ENCODE measurements at places on chromosomes 12 and 14.

GRCh38 chr12:56007564-56008559 is 10.8 kb downstream of the SUOX start:
- H3K27ac ChIP-seq = no peak overlapping the region
- DNase-seq = peak; percentile 37
- peaks cover 2% of the 10 kb centered on the region for H3K36me3 ChIP-seq
- H3K4me3 ChIP-seq = peak overlapping the region; percentile 53

- H3K4me1 ChIP-seq = peaks cover 22% of the 10 kb centered on the region
- peak; percentile 83 for DNase-seq
- H3K4me3 ChIP-seq = no peak overlapping the region
Measured at GRCh38 chr12:85821759-85822158, 14.4 kb downstream of the RASSF9 start.

GRCh38 chr14:31419179-31419966 is 977 bp downstream of the HEATR5A start:
- H3K27ac ChIP-seq = peak overlapping the region; percentile 60
- peaks cover 17% of the 10 kb centered on the region for H3K4me1 ChIP-seq
- no peaks in the 10 kb centered on the region for H3K27me3 ChIP-seq
- H3K4me3 ChIP-seq = peak overlapping the region; percentile 83

DNA sequence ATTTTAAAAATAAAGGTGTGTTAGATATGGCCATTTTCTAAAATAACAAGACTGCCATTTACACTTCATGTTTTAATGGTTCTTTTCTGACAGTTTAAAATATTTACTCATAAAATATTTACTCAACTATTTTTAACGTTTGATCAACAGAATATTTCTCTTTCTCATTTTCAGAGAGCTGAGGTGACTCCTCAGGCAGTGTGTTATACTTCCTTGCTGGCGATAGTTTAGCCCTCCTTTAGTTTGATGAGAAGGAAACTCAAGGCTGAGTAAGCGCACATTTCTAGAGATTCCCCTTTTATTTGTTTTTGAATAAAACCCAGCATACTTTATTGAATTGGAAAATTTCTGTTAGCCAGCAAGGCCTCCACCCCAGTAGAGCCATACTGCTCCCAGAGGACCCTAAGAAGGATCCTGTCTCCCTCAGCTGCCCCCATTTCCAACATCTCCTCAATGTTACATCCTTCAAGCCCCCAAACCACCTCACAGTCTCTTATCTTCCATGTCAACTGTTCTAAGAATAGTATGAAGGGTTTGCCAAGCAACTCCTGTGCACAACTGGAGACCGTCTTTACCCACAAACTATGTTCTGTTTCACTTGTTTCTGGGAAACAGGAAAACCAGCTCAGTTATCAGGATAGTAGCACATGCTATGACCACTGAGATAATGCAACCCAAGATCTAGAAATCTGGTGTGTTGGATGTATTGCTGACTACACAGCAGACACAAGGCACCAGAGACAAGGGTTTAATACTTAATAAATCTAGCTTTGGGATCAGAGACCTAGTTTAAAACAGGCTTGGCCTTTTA is 129.5 kb downstream of the STXBP6 start:
- H3K27ac ChIP-seq = no peak overlapping the region
- H3K36me3 ChIP-seq = no peaks in the 10 kb centered on the region
- no peaks in the 10 kb centered on the region for H3K4me1 ChIP-seq
- H3K4me3 ChIP-seq = no peak overlapping the region
- no peak for DNase-seq

GRCh38 chr14:24705840-24706239 is 71.8 kb upstream of the GZMB start:
- H3K27ac ChIP-seq = no peak overlapping the region
- H3K4me3 ChIP-seq = no peak overlapping the region
- no peaks in the 10 kb centered on the region for H3K36me3 ChIP-seq
- DNase-seq = no peak
- H3K27me3 ChIP-seq = no peaks in the 10 kb centered on the region
